ENCODE measurements at places on chromosomes 2 and 18.

DNA sequence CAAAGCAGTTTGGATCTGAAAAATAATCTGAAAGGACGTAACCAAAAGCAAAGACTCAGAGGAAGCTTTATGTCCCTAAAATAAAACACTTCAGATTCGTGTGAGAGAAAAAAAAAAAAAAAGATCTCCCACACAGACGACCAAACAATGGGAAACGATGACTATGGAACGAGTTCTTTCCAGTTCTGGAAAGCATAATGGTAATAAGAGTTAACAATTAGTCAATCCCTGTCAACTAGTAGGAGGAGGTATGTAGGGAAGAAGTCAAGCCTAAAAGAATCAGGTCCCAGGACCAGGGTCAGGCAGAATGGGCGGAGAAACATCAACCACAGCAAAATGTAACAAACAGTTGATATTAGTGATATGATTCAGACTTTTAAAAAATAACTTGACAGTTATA is 170.3 kb upstream of the SETBP1 start:
- no peak for DNase-seq

GRCh38 chr18:36762074-36762473 is 66.7 kb downstream of the TPGS2 start:
- DNase-seq, result no peak

DNA sequence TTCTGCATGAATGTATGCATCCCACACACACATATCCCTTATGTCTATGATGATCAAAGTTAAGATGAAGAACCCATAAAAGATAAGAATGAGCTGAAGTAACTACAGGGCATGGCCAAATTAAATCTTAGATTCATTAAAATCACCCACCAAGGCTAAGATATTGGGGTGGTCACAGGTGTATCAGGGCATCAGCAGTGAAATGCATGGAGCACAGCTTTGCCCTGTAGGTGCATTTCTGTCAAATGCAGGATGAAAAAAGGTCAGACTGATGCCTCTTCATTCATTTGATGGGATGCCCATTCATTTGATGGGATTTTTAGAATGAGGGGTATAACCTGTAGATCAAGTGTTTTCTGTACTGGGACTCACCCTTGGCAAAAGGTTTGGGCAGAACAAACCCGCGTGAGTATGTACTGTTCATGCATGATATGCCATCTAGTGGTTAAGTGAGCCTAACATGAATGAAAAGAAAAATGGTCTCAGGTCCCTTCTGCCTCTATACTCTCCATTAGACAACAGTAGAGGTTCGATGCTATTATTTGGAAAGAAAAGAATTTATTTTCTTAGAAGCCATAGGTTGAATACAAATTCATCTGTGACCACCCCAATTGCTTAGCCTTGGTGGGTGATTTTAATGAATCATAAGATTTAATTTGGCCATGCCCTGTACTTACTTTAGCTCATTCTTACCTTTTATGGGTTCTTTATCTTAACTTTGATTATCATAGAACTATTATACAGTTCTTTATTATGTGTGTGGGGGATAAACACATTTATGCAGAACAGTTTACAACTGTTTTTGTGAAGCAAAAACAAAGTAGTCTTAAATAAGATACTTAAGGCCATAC is 43.2 kb upstream of the NOSTRIN start:
- DNase-seq, result no peak

DNA sequence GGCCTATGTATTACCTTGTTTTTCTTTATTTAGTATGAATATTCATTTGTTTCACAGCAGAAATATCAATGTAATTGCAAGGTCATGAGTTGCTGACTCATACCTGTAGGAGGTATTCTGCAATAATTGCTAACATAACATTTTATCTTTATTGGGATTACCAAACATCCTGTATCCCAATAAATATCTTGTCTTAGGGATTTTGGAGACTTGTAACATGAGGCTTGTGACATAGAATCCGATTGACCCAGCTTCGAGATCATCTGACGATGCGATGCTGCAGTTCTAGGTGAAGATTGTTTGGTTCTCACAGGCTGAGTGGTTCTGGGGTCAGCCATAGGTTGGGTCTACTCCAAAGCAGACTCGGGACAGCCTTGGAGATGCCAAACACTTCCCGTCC is 133.4 kb upstream of the RND3 start:
- DNase-seq, result no peak

DNA sequence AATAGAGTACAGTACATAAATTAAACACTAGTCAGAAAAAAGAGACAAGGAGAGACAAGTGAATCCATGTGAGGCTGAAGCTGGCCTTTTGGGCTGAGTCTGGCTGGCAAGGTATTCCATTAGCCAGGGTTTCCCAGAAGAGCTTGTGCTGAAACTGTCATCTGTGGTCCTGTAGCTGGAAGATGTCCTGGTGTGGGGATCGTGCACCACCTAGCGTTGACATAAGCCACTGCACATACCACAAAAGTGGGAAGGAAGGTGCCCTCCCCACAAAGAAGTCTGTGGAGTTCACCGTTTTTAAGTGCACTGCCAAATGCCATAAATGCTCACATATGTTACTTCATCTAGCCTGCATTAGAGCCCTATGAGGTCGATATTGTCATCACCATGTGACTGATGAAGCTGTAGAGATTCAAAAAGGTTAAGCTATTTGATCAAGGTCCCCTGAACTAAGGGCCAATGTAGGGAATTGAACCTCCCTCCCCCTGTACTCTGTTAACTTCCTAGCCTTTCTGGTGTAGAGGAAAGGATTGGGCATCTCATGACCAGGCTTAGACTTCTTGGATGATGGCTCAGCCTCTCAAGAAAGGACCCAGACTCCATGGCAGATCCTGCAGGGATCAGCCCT is 31.9 kb upstream of the GALNT14 start:
- DNase-seq, result peak; percentile 59

DNA sequence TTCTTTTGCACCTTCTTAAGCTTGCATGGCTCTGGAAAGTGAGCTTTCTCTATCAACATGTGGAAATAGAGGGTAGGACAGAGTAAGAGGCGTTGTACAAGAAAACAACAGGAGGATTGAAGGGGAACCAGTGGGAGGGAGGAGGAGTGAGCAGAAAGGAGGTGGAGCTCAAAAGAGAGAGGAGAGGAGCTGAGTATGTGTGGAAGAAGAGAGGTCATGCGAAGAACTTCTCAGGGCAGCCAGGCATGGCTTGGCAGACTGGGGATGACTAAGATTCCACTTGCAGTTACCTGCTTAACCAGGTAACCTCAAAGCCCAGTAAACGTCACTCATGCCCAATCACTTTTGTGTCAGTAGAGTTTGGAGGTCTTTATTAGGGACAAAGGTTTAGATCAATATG is 105.1 kb downstream of the BCL2L11 start:
- DNase-seq, result no peak

GRCh38 chr2:157336137-157337010 is 10.8 kb upstream of the ERMN start:
- DNase-seq, result no peak

- DNase-seq, result no peak
Observed at GRCh38 chr2:34492561-34493455, 893.7 kb upstream of the FAM98A start.

All from caudate nucleus (tissue), 63 donors.